ENCODE measurements at places on chromosomes 7 and 10. TPM values are rescaled to one million over a fixed set of nuclear protein-coding genes. Genes with fewer than 3 reads are reported as not detected.
A peak's percentile ranks its signal among the peaks of the same experiment; 100 is the strongest.

DNA sequence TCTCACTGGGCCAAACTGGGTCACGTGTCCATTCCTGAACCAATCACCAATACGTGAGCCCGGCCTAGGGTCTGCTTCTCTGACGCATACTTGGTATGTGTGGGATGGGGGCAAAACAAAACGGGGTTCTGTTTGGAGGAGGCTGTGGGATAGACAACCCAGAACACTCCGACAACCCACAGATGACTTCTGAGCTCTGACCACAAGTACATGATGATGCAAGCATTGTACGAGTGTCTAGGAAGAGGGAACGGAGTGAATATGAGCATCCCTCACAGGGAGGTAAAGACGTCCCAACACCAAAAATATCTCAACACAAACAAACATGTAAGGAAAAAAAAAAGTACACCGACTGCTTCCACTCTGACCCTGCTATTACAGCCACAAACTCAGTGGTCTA lies 5.6 kb downstream of the DAGLB start:
- H3K36me3 ChIP-seq = peaks cover 27% of the 10 kb centered on the region
- no peak overlapping the region for H3K4me3 ChIP-seq
- peaks cover 48% of the 10 kb centered on the region for H3K4me1 ChIP-seq

GRCh38 chr10:132471484-132471883 lies 66.1 kb upstream of the INPP5A start:
- H3K4me3 ChIP-seq = no peak overlapping the region
- H3K27ac ChIP-seq = no peak overlapping the region
- H3K36me3 ChIP-seq = no peaks in the 10 kb centered on the region

GRCh38 chr10:59879363-59879913 lies 26.9 kb downstream of the CCDC6 start:
- peaks cover 16% of the 10 kb centered on the region for H3K4me1 ChIP-seq
- DNase-seq = no peak
- H3K36me3 ChIP-seq = no peaks in the 10 kb centered on the region

DNA sequence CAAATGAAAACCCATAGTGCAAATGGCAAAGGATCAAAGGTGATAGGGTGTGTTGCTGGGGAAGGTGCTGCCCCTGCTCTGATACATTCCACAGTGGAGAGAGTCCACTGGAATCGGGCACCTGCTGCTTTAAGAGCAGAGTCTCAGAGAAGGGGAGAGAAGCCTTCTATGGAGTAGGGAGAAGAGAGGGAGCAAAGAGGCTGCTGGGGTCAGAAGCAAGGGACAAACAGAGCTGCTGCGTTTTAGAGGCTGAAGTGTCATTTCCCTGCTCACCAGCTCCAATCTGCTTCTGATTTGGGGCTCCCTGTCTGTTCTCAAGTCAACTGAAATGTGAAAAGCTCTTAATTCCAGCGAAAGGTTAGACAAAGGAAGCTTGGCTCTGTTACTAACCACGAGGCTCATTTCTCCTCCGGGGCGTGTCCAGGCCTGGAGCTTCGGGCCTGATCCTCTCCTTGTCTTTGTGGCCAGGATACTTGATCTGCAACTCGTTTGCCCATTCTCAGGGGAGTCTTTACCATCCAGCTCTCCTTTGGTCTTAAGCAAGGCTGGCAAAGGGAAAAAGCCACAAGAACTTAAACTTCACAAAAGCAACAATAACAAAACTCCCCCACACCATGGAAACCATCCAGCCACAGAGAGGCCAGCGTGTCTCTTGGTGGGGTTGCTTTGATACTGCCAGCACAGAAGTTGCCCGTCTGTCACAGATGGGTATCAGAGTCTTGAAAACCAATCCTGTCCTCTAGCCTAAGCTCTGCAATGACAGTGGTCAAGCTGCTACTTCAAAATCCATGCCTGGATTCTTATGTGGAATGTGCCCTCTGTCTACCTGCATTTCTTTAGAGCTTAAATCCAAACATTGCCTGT lies 692.6 kb downstream of the SUGCT start:
- H3K4me3 ChIP-seq = no peak overlapping the region
- no peaks in the 10 kb centered on the region for H3K36me3 ChIP-seq
- no peaks in the 10 kb centered on the region for H3K4me1 ChIP-seq

DNA sequence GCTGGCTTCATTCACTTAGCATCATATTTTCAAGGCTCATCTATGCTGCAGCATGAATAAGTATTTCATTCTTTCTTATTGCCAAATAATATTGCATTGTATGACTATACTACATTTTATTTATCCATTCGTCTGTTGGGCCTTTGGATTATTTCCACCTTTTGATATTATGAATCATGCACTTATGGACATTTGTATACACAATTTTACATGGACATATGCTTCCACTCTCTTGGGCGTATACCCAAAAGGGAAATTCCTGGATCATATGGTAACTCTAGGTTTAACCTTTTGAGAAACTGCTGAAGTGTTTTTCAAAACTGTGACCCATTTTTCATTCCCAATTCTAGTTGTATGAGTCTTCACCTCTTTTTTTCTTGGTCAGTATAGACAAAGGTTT lies 80.3 kb upstream of the GNAI1 start:
- no peak overlapping the region for H3K27ac ChIP-seq
- no peaks in the 10 kb centered on the region for H3K4me1 ChIP-seq
- H3K4me3 ChIP-seq = no peak overlapping the region
- H3K27me3 ChIP-seq = no peaks in the 10 kb centered on the region

GRCh38 chr7:94396037-94396431 lies 1.3 kb downstream of the COL1A2 start:
- H3K4me1 ChIP-seq = peaks cover 8% of the 10 kb centered on the region
- peaks cover 2% of the 10 kb centered on the region for H3K27me3 ChIP-seq
- no peak for DNase-seq
- no peaks in the 10 kb centered on the region for H3K36me3 ChIP-seq
- H3K4me3 ChIP-seq = no peak overlapping the region
- no peak overlapping the region for H3K27ac ChIP-seq

DNA sequence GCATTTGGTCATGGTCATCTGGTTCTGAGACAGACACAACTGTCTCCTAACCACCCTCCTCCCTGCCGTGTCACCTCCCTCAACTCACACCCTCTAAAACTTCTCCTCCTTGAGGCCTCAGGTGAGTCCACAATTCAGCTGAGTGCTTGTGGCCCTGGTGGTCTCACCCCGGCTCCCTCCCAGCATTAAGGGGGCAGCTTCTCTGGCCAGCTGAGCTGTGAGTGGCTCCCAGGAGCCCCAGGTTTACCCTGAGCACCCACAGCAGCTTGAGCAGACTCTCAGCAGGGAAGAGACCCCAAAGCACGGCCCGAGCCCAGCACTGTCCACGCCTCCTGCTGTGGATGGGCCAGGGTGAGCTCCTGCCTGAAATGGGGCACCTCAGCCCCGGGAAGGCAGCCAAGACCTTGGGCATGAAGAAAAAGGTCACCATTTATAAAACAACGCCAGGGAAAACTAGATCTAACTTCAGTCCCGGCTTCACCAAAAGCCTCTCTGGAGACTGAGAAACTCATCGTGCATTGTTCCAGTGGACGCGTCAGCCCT lies 201.2 kb downstream of the TCERG1L start:
- H3K4me3 ChIP-seq = no peak overlapping the region
- H3K27ac ChIP-seq = no peak overlapping the region
- H3K4me1 ChIP-seq = no peaks in the 10 kb centered on the region
- peaks cover 2% of the 10 kb centered on the region for H3K27me3 ChIP-seq

- H3K4me3 ChIP-seq = no peak overlapping the region
- peak overlapping the region; percentile 57 for H3K27ac ChIP-seq
- peaks cover 5% of the 10 kb centered on the region for H3K27me3 ChIP-seq
- peaks cover 8% of the 10 kb centered on the region for H3K4me1 ChIP-seq
- DNase-seq = no peak
- H3K36me3 ChIP-seq = no peaks in the 10 kb centered on the region
Measured at GRCh38 chr10:49334964-49335363, 36.0 kb downstream of the C10orf71 start.

DNA sequence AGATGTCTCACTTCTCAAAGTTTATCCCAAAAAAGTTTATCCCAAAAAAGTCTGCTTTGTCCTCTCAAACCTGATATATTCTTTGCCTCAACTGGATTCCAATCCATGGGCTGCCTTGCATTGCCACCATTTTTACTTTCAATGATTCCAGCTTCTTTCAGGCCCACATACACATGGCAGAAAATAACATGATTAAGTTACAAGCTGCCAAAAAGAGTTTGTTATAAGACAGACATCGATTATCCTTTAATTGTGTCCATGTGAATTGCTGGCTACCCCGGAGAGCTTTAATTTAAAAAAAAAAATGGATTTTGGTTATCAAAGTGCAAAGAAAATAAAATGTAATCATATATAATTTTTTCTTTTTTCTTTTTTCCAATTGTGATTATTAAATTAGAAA lies 819.6 kb upstream of the SORCS1 start:
- H3K4me1 ChIP-seq = no peaks in the 10 kb centered on the region
- no peak overlapping the region for H3K27ac ChIP-seq
- DNase-seq = no peak
- no peaks in the 10 kb centered on the region for H3K36me3 ChIP-seq
- no peak overlapping the region for H3K4me3 ChIP-seq

DNA sequence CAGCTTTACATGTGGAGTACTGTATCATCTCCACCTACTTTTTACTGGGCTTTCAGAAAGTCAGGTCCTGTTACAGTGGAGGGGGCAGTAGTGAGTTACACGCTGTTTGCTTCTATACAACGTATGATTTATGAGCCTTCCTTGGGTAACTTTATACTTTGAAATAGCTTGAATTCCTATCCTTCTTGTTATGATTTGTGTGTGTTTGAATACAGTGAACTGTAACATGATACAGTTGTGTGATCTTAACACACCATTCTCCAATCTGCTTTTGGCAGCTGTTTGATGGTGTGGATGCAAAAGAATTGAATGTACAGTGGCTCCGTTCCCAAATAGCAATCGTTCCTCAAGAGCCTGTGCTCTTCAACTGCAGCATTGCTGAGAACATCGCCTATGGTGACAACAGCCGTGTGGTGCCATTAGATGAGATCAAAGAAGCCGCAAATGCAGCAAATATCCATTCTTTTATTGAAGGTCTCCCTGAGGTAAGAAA lies 41.7 kb downstream of the SP8 start:
- H3K27me3 ChIP-seq = no peaks in the 10 kb centered on the region
- no peak overlapping the region for H3K27ac ChIP-seq
- H3K4me3 ChIP-seq = no peak overlapping the region
- no peak for DNase-seq
- H3K36me3 ChIP-seq = no peaks in the 10 kb centered on the region

DNA sequence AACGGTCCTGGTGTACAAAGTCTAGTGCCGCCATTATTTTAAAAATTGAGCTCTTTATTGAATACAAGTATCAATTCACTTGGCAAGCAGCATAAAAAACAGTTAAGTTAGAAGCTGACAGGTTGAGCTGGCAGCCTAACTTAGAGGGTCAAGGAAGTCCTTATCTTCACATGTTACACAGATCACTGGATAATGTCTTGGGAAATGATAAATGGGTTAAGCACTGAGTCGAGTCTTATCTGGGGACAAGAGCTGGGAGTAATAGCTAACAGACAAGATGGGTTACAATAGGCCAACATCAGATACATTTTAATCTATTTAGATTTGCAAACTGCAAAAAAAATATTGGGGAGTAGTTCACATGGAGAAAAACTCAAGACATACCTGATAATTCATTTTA lies 34.2 kb downstream of the SLC18A2 start:
- no peak overlapping the region for H3K4me3 ChIP-seq
- H3K36me3 ChIP-seq = no peaks in the 10 kb centered on the region
- no peaks in the 10 kb centered on the region for H3K27me3 ChIP-seq
- H3K4me1 ChIP-seq = no peaks in the 10 kb centered on the region
- no peak for DNase-seq
- H3K27ac ChIP-seq = no peak overlapping the region

MGAM2 gene
- not detected for total RNA-seq

TET1 gene
- 1.6 TPM for total RNA-seq

KNDC1 gene
- 0.30 TPM for total RNA-seq

GNG11 gene
- not detected for total RNA-seq

ANKRD30A gene
- total RNA-seq = not detected
